Effector memory CD8-positive, alpha-beta T cell (primary cell): ENCODE measurements at places on chromosomes 12 and 14.

DNA sequence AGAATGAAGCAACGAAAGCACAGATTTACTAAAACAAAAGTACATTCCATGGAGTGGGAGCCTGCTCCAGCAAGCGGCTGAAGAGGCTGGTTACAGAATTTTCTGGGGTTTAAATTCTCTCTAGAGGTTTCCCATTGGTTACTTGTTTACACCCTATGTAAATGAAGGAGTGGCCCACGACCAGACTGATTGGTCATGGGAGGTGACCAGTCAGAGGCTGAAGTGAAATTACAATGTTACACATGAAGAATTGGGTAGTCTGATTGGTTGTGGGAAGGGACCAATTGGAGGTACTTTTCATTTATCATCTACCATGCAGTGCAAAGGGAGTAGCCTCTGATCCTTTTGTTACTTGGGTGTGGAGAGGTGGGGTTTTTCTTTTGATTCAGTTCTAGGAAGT lies 36.2 kb upstream of the APPL2 start:
- no peak for DNase-seq

DNA sequence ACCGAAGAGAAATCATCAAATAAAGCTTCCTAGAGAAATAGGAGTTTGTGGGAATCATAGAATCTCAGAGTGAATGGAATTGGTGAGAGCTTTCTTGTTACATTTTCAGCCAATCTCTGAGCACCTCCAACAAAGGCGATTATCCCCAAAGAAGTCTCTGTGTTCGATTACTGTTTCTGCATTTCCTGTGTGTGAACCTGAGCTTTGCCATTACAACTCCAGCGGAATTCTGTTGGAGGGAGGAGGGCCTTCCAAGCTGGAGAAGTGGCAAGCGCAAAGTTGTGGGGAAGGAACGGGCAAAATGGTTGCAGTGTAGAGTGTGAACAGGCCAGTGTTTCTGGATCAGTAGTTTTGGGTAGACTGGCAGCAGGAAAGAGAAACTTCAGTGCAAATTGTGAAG lies 23.1 kb downstream of the TMEM117 start:
- DNase-seq: no peak

DNA sequence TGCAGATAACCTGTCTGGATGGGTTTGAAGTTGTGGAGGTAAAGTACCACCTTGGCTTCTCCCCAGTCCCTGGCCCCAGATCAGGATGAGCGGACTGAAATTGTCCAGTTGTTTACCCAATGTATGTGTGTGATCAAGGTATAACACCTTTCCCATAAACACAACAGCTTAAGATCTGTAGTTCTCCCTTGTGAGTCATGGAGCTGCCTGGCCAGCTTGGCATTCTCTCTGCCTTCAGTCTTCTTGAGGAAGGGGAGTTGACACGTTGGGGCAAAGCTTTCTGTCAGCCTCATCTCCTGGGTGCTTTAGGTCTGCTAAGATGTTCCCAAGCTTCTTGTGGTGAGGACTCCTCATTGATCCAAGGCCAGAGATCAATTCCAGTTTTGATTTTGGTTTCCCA lies 6.1 kb downstream of the C1S start:
- no peak for DNase-seq

- DNase-seq: no peak
Observed at GRCh38 chr12:52416795-52417194, 10.7 kb upstream of the KRT82 start.

DNA sequence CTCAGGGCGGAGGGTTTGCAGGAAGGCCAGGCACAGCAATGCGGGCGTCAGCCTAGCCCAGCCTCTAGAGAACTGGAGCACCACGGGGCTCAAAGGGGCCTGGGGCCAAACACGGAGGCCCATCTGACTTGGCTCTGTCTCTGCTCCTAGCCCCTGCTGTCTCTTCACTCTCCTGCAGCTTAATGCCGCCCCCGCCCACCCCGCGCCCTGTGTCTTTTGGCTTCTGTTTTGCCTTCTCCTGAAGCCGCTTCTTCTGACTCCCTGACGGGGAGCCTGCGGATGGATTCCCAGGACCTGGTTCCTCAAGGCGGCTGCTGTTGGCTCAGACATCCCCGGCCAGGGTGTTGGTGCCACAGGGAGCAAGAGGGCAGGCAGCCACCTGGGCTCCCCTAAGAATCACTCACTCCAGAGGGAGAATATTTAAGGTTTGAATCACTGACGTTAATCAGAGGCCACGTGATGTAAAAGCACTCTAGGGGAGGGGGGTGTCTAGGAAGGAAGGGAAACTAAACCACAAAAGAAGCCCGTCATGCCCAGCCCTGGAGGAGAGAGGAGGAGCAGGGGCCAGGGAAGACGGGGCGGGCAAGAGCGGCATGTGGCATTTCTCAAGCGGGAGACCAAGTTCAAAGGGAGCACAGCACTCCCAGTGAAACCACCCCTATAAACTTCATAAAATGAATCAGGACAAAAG lies 36.9 kb upstream of the PRMT8 start:
- no peak for DNase-seq

DNA sequence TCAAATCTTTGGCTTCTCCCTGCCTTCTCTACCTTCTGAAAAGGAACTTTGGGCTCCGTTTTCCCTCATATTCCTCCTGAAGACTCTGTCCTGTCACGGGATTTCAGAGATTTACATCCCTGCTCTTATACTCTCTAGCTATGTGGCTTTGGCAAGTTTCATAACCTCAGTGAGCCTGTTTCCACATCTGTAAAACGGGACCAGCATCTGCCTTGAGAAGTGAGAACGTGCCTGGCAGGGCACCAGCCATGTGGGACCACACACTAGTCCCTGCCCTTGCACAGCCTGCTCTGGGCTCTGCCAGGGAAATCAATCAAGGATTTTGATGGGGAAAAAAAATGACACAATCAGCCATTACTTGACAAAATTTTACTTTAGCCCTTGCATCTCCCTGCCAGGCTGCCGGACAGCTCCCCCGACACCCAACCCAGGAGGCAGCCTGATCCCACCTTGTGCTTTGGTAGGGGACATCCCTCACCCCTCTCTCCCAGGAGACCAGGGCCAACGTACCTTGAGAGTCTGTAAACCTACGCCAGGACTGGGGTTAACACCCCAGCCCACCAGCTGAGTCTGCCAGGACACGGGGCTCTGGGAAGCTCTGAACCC lies 8.5 kb downstream of the PHETA1 start:
- DNase-seq: no peak

DNA sequence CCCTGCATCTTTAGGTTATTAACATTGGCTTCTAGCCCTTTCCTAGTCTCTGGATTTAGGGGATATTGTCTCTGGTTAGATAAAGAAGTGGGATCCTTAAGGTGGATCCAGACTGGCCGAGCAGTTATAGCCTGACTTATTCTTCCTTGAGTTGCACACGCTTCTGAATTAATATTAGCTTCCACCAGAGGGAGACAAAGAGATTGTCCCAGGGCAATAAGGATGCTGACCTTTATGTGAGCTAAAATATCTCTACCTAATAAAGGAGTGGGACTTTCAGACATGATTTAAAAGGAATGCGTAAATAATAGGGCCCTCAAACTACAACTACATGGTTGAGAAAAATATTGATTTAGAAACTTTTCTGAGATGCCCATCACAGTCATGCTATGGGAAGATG lies 139.7 kb downstream of the SLCO1B3 start:
- no peak for DNase-seq

- no peak for DNase-seq
Observed at GRCh38 chr14:73272393-73272792, 35.1 kb downstream of the PAPLN start.

- DNase-seq: no peak
Observed at GRCh38 chr14:69240527-69241173, 19.3 kb upstream of the GALNT16 start.

GRCh38 chr12:115572440-115572839 lies 705.1 kb downstream of the MED13L start:
- no peak for DNase-seq

GRCh38 chr12:96502477-96502876 lies 13.1 kb downstream of the CFAP54 start:
- DNase-seq: no peak

DNA sequence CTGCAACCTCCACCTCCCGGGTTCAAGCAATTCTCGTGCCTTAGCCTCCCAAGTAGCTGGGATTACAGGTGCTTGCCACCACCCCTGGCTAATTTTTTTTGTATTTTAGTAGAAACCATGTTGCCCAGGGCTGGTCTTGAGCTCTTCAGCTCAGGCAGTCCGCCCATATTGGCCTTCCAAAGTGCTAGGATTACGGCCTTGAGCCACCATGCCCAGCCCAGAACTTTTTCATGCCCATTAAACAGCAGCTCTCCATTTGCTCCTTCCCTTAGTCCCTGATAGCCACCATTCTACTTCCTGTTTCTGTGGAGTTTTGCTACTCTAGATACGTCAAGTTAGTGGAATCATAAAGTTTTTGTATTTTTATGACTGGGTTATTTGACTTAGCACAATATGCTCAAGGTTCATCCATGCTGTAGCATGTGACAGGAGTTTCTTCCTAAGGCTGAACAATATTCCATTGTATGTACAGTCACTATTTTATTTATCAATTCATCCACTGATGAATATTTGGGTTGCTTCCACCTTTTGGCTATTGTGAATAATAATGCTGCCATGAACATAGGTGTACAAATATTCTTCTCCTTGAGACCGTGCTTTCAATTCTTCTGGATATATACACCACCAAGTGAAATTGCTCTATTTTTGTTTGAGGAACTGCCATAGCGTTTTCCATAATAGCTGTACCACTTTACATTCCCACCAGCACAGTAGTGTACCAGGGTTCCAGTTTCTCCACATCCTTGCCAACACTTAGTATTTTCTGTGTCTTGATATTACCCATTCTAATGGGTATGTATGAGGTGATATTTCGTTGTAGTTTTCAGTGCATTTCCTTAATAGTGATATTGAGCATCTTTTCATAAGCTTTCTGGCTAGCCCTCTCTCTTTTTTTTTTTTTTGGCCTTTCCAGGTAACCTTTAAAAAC lies 15.0 kb downstream of the ATF1 start:
- DNase-seq: no peak

DNA sequence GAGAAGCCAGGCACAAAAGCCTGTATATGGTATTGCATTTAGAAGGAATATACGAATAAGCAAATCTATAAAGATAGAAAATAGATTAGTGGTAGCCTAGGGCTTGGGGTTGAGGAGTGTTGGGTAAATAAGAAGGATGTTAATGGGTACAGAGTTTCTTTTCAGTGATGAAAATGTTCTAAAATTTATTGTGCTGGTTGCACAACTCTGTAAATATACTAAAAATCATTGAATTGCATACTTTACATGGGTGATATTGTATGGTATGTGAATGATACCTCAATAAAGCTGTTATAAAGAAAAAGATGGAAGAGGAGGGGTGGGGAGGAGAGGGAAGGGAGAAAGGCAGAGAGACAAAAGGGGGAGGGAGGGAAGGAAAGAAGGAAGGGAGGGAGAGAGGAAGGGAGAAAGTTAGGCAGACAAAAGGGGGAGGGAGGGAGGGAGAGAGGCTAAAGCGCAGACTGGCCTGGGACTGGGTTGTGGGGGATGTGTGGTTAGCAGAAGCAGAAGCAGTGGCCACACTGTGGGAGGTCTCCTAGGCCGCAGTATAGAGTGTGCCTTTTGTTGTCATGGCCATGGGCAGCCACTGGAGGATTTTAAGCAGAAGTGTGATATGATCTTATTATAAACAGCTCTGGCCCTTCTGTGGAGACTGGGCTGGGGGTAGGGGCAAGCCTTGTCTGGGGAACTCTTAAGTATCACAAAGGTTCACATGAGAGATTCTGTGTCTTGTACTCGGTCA lies 73.6 kb upstream of the ELK3 start:
- DNase-seq: no peak

GRCh38 chr14:77052281-77053044 lies 24.0 kb upstream of the IRF2BPL start:
- DNase-seq: no peak

- no peak for DNase-seq
Observed at GRCh38 chr14:46054526-46054925, 597.1 kb downstream of the RPL10L start.

DNA sequence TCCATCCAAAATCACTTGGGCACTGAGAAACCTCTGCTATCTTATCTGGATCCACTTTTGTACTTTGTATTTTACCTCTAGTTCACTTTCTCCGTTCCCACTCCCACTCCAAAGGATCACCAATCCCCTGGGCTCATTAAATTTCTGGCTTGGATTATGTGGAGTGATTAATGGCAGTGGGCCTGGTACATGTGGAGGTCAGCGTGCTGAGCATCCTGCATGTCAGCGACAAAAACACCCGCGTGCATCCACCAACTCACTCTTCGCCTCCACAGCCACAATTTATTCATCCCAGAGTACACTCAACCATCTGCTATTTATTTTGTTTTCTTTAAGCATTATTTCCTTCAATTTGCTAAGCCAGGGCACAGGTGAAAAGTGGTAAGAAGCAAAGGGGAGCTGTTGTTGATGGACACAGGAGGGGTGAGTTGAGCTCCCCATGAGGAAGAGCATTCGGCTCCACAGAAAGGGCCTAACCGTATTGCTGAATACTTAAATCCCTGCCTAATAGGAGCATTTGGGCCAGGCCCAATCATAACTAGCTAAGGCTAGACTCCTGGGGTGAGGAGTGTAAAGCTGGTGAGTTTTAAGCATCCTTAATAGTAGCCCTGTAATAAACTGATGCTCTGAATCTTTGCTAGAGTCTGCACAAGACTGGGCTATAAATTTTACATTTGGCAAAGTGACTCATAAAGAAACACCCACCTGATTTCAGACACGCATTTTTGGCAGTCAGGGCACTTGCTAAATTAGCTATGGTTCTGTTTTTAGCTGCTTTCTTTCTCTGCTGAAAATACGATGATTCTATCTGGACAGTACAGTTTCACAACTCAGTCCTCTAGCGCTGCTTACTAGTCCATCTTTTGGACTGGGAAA lies 137.8 kb downstream of the SLC25A21 start:
- DNase-seq: no peak

GRCh38 chr12:4112734-4113325 lies 160.7 kb upstream of the CCND2 start:
- no peak for DNase-seq

- no peak for DNase-seq
Observed at GRCh38 chr14:103735022-103735421, 19.4 kb downstream of the ZFYVE21 start.

DNA sequence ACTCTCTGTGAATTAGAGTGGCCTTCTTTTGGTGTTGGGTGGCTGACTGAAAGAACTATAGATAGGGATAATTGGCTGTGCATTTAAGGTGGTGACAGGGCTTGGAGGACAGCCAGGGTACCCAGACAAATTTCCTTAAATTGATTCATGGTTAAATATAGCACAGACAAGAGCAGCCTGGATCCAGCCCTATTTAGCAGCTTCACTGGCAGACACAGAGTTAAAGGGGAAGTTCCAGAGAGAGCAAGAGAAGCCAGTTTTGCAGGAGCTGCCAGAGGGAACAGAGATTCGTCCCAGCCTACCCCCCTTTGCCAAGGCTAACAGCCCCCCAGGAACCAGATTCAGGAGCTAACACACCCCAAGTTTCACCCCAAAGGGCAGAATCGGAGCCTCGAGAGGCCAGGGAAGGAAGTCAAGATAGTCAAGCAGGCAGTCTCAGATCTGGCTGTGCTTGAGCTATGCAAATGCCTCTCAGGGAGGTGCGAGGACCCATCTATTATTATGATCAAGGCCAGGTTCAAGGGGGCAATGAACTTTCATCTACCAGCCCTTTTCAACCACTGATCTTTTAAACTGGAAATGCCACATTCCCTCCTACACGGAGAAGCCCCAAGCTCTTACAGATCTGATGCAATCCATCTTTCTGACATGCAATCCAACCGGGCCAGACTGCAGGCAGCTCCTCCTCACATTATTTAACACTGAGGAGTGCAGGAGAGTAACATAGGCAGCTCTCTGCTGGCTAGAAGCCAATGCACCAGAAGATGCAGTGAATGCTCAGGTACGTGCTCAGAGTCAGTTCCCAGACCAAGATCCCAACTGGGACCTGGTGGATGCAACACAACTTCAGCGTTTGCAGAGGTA lies 58.2 kb downstream of the DHRS2 start:
- no peak for DNase-seq

- no peak for DNase-seq
Observed at GRCh38 chr12:53224897-53225634, 6.9 kb downstream of the RARG start.
